Left renal pelvis (tissue), 4 donors: ENCODE measurements at places on chromosomes 12 and 14.

GRCh38 chr12:25950329-25951115 lies 8.0 kb upstream of the RASSF8 start:
- no peak for DNase-seq

GRCh38 chr14:56989359-56989758 lies 179.1 kb upstream of the OTX2 start:
- DNase-seq, result no peak

- peak; percentile 40 for DNase-seq
Observed at GRCh38 chr14:99035712-99036610, 236.0 kb downstream of the BCL11B start.

GRCh38 chr12:4250691-4251090 lies 22.9 kb upstream of the CCND2 start:
- no peak for DNase-seq

- no peak for DNase-seq
Observed at GRCh38 chr14:49879646-49880204, 13.2 kb upstream of the ARF6 start.

DNA sequence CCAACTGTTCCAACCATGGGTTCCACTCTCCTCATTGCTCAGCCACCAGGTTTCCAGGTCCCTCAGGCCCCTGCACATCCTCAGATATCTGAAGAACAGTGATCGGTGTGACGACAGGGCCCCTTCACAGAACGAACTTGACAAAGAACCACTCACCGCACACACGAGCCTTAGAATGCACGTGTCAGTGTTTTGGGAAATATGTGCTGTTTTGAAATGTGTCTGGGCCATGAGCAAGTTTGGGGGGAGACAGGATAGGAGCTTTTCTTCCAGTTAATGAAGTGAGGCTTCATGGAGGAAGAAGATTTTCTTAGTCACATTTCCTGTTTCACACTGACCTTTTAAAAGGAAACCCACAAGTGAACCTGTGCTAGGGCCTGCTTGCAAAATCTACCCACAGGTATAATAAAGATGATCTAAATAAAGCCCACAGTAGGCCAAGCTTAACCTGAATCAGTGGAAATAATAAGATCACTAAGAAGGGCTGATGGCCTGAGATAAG lies 58.6 kb downstream of the ZFP36L1 start:
- DNase-seq, result no peak

GRCh38 chr14:54593860-54594259 lies 26.9 kb downstream of the SAMD4A start:
- no peak for DNase-seq

DNA sequence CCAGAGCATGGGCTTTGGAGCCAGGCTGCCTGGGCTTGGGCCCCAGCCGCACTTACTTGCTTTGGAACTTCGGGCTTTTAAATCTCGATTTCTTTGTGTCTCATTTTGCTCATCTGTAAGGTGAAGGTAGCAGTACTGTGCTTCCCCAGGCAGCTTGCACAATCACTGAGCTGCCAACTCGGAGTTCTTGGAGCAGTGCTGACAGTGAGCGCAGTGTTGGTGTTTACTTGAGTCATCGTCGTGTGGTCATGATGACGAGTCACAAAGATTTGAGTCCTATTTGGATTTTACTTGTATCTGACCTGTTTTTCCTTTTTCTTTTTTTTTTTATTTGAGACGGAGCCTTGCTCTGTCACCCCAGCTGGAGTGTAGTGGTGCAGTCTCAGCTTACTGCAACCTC lies 31.3 kb upstream of the ATF1 start:
- no peak for DNase-seq

DNA sequence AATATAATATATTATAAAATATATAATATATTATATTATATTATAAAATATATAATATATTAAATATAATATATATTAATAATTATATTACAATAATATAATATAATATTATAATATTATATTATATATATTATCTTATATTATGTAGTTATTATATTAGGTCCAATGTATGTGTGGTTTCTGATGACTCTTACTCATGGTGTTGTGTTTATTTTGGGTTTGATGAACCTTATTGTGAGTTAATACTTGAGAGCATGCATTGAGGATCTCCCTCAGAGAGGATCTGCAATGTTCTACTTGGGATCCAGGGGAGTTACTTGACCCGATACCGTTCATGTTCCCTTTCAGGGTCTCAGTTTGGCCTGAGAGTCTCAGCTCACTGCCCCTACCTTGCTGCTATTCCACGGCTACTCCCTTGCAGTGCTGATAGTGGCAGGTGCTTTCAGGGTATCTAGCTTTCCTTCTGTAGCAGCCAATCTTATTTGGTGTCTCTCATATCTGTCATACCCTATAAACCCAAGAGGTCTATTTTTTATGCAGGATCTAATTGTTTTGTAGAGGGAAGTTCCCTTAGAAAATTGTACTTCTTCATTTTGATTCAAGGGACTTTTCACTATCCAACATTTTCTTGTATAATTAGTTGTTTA lies 89.1 kb upstream of the ZDHHC17 start:
- DNase-seq, result no peak

- no peak for DNase-seq
Observed at GRCh38 chr12:127655691-127656090, 611.3 kb upstream of the TMEM132C start.

GRCh38 chr12:64194333-64195149 lies 27.6 kb downstream of the KICS2 start:
- no peak for DNase-seq

- no peak for DNase-seq
Observed at GRCh38 chr12:13165617-13166041, 30.9 kb upstream of the EMP1 start.

DNA sequence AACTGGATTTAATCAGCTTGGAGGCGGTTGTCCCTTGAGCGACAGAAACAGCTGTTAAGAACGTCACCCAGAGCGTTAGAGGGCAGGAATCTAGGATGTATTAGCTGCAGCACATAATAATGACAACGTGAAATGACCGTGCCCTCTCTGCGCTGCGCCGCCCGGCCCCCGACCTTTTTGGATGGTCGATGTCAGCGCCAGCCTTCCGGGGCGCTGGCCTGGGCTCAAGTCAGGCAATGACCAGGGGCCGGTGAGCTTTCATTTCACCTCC lies 427 bp upstream of the TMEM120B start:
- no peak for DNase-seq

- DNase-seq, result no peak
Observed at GRCh38 chr12:67147447-67147846, 121.7 kb upstream of the CAND1 start.

- no peak for DNase-seq
Observed at GRCh38 chr12:43022838-43023237, 433.3 kb upstream of the PRICKLE1 start.

DNA sequence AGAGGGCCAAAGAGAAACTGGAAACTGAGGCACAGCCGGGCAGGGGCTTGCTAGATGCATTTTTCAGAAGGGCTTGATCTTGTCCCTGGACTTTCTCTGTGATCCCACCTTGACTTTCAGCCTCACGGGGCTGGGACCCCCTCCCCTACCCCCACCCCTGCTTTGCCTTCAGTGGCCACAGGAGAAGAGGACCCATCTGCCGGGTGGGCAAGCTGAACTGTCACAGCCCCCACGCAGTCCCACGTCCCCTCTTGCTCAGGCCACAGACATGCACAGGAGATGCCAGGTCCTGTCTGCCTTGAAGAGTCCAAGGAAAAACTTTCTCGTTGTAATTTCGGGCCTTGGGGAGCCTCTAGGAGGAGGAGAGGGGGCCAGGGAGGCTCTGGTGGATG lies 158.9 kb downstream of the KIF26A start:
- no peak for DNase-seq

GRCh38 chr14:55578511-55578910 lies 1.5 kb upstream of the KTN1 start:
- no peak for DNase-seq

GRCh38 chr14:56844406-56845002 lies 34.2 kb upstream of the OTX2 start:
- DNase-seq, result no peak

DNA sequence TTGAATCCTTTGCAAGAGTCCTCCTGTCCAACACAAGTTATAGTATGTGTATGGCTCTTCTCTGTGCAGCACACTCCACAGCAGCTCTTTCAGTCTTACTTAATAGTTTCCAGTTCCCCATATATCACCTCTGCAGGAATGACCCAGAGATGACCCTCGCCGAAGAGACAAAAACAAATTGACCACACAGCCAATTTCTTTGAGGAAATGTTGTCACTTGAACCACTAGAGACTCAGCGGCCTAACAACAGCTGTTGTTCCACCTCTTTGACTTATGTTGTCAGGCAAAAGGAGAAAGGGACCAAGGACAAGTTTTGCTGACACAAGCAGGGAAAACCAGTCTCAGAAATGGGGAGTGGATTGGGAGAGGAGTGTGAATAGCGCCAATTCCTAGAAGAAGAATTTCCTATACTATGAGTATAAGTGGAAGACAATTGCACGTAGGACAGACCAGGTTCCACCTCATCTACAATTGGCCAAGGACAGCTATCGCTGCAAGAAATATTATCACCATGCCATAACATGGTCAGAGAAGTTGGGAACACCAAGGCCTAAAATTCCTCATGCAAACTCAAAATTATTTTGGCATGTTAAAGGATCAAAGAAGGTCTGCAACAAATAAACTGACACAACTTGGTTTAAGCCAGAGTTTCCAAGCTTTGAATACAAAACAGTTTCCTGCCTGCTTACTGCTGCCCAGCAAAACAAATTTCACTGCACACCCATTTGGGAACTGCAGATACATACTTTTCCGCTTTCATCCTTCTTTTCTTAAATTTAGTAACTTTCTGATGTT lies 41.7 kb upstream of the ITPR2 start:
- DNase-seq, result no peak

GRCh38 chr12:123681605-123682004 lies 10.7 kb downstream of the TCTN2 start:
- DNase-seq, result no peak

GRCh38 chr14:103848175-103849077 lies 1.1 kb upstream of the PPP1R13B start:
- no peak for DNase-seq

- DNase-seq, result no peak
Observed at GRCh38 chr12:120719496-120720233, 6.0 kb upstream of the ACADS start.

GRCh38 chr12:22991250-22991844 lies 366.4 kb downstream of the ETNK1 start:
- DNase-seq, result no peak

DNA sequence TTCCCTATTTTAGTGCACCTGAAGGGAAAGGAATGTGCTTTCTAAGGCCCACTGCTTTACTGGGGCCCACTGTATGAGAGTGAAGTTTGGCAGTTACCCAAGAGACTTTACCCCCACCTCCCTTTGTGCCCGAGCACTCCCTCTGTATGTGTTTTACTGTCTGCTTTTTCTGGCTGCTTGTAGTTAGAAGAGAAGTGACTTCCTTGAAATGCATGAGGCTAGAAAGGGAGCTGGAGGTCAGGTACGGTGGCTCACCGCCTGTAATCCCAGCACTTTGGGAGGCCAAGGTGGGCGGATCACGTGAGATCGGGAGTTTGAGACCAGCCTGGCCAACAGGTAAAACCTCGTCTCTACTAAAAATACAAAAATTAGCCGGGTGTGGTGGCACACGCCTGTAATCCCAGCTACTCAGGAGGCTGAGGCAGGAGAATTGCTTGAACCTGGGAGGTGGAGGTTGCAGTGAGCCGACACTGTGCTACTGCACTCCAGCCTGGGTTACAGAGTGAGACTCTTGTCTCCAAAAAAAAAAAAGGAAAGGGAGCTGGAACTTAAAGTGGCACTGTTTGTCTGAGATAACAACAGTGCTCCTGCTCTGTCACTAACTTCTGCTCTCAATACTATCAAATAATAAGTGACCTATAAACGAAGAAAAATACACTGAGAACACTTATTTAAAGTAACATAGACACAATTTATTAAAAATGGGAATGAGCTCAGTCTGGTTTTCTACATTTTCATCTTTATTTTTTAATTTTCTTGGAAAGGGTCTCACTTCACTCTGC lies 5.8 kb downstream of the TRIP11 start:
- no peak for DNase-seq

GRCh38 chr14:68232300-68233055 lies 412.9 kb downstream of the RAD51B start:
- peak; percentile 82 for DNase-seq

- no peak for DNase-seq
Observed at GRCh38 chr14:21612324-21612723, 22.4 kb downstream of the OR10G2 start.

GRCh38 chr12:45291518-45291917 lies 75.6 kb downstream of the ANO6 start:
- no peak for DNase-seq

DNA sequence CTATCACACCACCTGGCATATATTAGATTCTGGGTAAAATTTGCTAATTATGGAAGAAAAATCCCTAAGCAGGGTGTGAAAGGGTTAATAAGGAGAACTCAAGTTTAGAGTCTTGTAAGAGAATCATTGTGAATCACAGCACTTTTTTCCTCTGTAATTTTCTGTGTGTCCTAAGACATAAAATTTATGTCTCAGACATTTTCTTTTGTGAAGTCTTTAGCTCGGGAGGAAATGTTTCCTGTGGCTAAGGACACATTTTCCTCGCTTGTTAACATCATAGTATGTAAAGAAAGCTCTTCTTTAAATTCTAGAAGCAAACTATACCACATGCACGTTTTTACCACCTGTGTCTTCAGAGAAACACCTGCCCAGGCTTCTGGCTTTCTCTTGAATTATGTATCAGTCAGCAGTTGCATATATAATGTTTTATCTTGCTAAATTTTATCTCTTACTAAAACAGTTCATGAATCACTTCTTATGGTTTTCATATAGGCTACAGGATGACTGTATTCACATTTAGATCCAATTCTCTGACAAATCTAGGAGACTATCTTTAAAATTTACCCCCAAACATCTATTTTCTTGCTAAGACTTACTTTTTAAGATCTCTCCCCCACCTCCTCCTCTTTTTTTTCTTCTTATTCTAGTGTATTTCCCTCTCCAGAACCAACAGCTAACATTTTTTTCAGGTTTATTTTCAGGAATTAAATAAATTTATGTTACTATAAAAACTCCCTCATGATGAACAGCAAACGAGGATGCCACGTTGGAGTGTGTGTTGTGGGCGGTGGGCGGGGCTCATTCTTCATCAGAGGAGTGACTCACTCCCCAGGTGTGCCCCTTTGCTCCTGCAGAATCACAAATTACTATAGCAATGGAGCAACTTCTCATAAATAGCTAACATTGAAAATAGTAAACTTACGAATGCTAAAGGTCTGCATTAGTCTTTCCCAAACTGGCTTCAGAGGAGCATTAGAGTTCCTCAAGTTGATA lies 11.6 kb upstream of the CSRP2 start:
- DNase-seq, result no peak

DNA sequence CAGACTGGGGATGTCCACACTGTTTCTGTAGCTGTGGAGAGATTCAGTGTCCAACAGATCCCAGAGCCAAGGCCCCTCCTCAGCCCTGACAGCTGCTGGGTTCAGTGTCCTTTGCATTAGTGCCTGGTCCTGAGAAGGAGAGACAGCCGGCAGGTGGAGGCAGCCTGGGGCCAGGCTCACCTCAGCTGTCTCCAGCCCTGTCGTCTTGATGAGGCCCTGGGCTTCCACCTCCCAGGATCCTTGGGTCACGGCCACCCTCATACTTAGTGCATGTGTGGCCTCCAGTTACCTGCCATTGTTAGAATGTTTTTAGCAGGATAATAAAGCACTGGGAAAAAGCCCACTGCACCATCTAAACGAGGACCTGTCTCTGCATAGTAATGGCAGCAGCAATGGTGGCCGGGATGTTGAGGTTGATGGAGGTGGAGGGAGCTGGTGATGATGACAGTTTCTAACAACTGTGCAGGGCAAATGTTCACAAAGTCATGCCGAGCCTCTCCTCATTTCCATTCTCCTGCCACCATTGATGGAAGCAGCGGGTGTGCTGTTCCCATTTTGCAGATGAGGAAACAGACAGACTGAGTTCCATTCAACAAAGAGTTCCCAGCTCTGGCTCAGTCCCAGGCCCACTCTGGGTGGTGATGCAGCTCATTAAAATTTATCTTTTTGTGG lies 17.7 kb downstream of the ASB2 start:
- no peak for DNase-seq
